ENCODE measurements at places on chromosomes 3 and 15.

GRCh38 chr3:8981296-8981695 lies 18.0 kb upstream of the RAD18 start:
- no peak for DNase-seq

DNA sequence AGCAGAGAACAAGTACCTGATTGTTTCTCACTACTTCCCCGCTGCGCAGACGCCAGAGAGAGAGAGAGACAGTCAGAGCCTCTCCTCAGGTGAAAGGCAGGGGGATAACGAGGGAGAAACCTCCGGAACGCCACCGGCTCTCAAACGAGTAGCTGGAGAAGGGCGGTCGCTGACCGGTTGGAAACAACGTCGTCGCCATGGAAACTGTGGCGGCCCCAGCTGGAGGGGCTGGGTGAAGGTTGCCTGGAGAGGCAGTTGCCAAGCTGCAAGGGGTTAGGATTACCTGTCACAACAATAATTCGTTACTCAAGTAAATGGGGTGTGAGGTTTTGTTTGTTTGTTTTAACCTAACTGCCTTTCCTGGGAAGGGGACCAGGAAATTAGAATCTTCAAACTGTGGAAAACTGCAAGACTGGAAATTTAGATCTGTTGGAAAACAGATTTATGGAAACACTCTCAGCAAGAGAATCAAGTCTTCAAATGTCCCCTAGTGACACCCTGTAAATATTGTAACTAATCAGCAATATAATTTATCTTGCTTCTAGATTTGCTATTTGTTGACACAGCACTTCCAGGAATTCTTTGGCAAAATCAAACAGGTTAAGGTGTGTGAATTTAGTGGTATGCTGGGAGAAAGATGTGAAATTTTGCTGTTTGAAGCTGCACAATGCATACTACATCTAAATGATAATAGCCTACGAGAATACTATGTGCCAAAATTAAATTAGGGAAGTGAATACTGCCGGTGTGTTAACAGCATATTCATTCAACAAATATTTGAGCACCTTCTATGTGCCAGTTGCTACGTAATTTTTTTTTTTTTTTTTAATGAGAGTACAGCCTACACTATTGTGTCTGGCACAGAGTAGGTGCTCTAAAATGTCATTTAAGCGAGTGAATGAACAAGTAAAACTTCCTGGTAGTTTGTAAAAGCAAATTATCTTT lies at the start of gene DNAH12:
Gene DNAH12, minus strand, starts transcription at position 164 of the 945 bp plus-strand sequence. CDS start 1,474 bp downstream, outside the sequence.
- no peak for DNase-seq

DNA sequence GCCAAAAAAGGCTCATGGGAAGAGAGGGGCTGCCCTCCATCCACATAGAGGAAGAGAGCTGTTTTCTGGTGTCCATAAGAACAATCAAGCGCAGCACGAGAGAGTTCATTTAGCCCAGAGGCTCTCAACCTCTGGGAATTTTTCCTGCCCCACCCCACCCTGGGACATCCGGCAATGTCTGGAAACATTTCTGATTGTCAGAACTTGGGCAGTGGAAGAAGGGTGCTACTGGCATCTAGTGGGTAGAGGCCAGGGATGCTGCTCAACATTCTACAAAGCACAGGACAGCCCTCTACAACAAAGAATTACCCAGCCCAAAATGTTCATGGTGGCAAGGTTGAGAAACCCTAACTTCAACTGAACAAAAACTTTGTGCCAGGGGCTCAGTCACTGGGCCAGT lies 92.9 kb downstream of the RAB11A start:
- DNase-seq: no peak

DNA sequence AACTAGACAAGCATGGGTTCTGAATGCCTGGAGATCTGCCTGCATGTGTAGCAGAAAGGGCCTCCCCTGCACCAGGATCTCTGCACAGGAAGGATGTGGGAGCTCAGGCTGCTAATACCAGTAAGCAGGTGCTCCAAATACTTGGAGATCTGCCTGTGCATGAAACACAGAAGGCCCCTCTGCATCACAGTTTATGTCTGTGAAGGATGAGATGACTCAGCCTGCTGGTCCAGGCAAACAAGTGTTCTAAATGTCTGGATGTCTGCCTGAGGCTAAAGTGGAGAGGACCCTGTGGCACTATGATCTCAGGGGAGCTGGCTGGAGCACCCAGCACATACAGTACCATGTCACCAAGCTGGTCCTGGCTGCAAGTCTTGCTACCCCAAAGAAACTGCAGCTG lies 678.8 kb downstream of the MCTP2 start:
- no peak for DNase-seq

DNA sequence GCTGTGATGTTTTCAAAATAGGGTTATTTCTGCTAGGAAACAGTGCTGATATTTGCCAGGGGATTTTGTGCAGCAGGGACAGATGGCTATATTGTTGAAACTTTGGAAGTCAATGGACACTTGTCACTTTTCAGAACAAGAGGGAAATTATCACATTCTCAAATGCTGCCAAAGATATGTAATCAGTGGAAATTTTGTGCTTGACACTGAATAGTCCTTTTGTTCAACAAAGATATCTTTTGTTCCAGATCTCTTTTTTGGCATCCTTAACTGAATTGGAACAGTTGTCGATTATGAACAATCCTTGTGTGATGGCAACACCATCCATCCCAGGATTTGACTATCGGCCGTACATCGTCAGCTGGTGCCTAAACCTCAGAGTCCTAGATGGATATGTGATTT lies 7.8 kb downstream of the CEP97 start:
- DNase-seq: no peak

All from activated CD8-positive, alpha-beta memory T cell treated with anti-CD3 and anti-CD28 coated beads for 4 hours (primary cell).